Colonic mucosa (tissue), 4 donors: ENCODE measurements at places on chromosomes 4 and X. TPM values are rescaled to one million over a fixed set of nuclear protein-coding genes. Genes with fewer than 3 reads are reported as not detected.

GRCh38 chrX:53476371-53476770 is 42.2 kb upstream of the HSD17B10 start:
- H3K4me1 ChIP-seq = no peaks in the 10 kb centered on the region
- no peak for DNase-seq
- no peak overlapping the region for H3K27ac ChIP-seq
- H3K4me3 ChIP-seq = no peak overlapping the region

- no peaks in the 10 kb centered on the region for H3K4me1 ChIP-seq
- no peak overlapping the region for H3K4me3 ChIP-seq
- H3K27me3 ChIP-seq = no peaks in the 10 kb centered on the region
- no peak for DNase-seq
- H3K36me3 ChIP-seq = no peaks in the 10 kb centered on the region
Observed at GRCh38 chrX:136212557-136213111, 38.6 kb downstream of the MAP7D3 start.

DNA sequence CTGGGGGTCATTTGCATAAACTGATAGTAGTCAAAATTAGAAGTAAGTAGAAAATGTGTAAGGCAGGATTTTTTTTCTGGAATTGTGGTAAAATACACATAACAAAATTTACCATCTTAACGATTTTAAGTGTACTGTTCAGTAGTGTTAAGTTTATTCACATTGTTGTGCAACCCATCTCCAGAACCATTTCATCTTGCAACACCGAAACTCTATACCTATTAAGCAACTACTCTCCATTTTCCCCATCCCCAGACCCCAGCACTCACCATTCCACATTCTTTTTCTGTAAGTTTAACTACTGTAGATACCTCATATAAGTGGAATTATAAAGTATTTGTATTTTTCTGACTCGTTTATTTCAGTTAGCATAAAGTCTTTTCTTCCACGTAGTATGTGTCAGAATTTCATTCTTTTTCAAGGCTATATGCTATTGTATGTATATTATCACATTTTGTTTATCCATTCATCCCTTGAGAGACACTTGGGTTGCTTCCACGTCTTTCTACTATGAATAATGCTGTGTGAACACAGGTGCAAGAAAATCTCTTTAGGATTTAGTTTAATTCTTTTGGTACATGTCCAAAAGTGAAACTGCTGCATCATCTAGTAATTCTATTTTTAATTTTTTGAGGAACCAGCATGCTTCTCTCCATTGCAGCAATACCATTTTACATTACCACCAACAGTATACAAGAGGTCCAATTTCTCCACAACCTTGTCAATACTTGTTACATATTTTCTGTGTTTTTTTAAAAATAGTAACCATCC is 39.1 kb upstream of the NSUN7 start:
- H3K4me3 ChIP-seq = no peak overlapping the region
- no peaks in the 10 kb centered on the region for H3K27me3 ChIP-seq
- no peaks in the 10 kb centered on the region for H3K36me3 ChIP-seq
- DNase-seq = no peak
- H3K4me1 ChIP-seq = no peaks in the 10 kb centered on the region
- no peak overlapping the region for H3K27ac ChIP-seq

NDP gene
- total RNA-seq = not detected

- H3K27me3 ChIP-seq = no peaks in the 10 kb centered on the region
- no peak for DNase-seq
- H3K27ac ChIP-seq = no peak overlapping the region
- H3K4me1 ChIP-seq = no peaks in the 10 kb centered on the region
- no peak overlapping the region for H3K4me3 ChIP-seq
Observed at GRCh38 chrX:150889131-150889530, 9.3 kb downstream of the CD99L2 start.

ZNF157 gene
- not detected for total RNA-seq

SRPK3 gene
- total RNA-seq = 0.64 TPM

- H3K27me3 ChIP-seq = no peaks in the 10 kb centered on the region
- H3K27ac ChIP-seq = no peak overlapping the region
- DNase-seq = no peak
Observed at GRCh38 chr4:153741541-153741940, 18.3 kb downstream of the RNF175 start.

PDGFRA gene
- 32.5 TPM for total RNA-seq

CTAG1A gene
- total RNA-seq = not detected

DNA sequence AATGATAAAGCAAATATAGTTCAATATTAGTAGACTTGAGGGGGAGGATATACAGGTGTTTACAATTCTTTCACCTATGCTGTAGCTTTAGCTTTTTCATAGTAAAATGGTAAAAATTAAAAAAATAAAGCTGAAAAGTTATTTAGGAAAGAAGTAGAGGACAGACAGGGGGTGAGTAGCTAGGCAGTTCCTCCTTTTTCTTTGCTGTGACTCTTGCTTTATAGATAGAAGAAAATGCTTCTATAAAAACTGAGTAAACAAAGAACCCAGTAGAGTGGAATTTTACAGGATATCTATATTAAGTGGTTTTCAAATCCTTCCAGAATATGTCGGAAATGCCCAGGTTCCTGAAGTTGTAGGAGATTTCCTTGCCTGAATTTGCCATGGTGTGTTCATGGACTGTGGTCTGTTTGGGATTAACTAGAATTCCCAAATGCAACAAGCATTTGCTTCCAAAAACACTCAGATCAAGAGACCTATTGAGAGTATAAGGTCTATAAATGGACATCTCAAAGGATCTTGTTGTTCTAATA is 74.9 kb downstream of the KDR start:
- H3K36me3 ChIP-seq = no peaks in the 10 kb centered on the region
- no peak overlapping the region for H3K4me3 ChIP-seq
- no peaks in the 10 kb centered on the region for H3K4me1 ChIP-seq

PHOX2B gene
- not detected for total RNA-seq

- peaks cover 10% of the 10 kb centered on the region for H3K4me1 ChIP-seq
- no peaks in the 10 kb centered on the region for H3K27me3 ChIP-seq
Observed at GRCh38 chrX:53287493-53288138, 6.2 kb upstream of the IQSEC2 start.

- H3K4me3 ChIP-seq = no peak overlapping the region
- peaks cover 5% of the 10 kb centered on the region for H3K4me1 ChIP-seq
Observed at GRCh38 chrX:1387141-1387776, 4.7 kb downstream of the SLC25A6 start.

CCSER1 gene
- 11.2 TPM for total RNA-seq

- H3K36me3 ChIP-seq = no peaks in the 10 kb centered on the region
- no peak overlapping the region for H3K27ac ChIP-seq
- H3K27me3 ChIP-seq = no peaks in the 10 kb centered on the region
- no peaks in the 10 kb centered on the region for H3K4me1 ChIP-seq
- no peak overlapping the region for H3K4me3 ChIP-seq
Observed at GRCh38 chr4:94550352-94550751, 98.6 kb downstream of the PDLIM5 start.

- no peak for DNase-seq
- no peaks in the 10 kb centered on the region for H3K36me3 ChIP-seq
- no peak overlapping the region for H3K4me3 ChIP-seq
- no peaks in the 10 kb centered on the region for H3K4me1 ChIP-seq
- H3K27ac ChIP-seq = no peak overlapping the region
Observed at GRCh38 chrX:150329282-150329681, 33.8 kb upstream of the MAMLD1 start.

- no peaks in the 10 kb centered on the region for H3K36me3 ChIP-seq
- no peak overlapping the region for H3K4me3 ChIP-seq
- no peaks in the 10 kb centered on the region for H3K27me3 ChIP-seq
- no peak overlapping the region for H3K27ac ChIP-seq
Observed at GRCh38 chr4:150049682-150050081, 28.6 kb upstream of the DCLK2 start.

DNA sequence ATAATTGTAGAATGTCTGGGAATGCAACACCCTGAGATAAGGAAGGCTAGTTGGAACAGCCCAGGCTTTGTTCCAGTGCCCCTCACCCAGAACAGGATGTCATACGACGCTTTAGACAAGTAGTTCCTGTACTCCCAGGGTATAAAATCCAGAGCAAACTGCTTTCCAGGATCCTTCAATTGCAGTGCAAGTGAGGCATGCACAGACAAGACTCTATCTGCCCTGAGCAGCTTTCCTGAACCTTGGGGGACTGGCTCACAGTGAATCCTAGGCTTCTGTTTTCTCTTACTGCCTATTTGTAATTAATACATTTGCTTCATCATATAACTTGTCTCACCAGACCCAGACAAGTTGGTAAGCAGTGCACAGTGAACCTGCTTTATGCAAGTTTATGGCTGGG is 48.4 kb upstream of the IL9R start:
- no peaks in the 10 kb centered on the region for H3K36me3 ChIP-seq
- H3K27ac ChIP-seq = no peak overlapping the region
- no peak overlapping the region for H3K4me3 ChIP-seq
- H3K4me1 ChIP-seq = no peaks in the 10 kb centered on the region

- H3K36me3 ChIP-seq = no peaks in the 10 kb centered on the region
- H3K27me3 ChIP-seq = no peaks in the 10 kb centered on the region
- no peak for DNase-seq
- H3K27ac ChIP-seq = no peak overlapping the region
- no peaks in the 10 kb centered on the region for H3K4me1 ChIP-seq
Observed at GRCh38 chrX:120301960-120302359, 9.3 kb downstream of the TMEM255A start.

HSFX2 gene
- total RNA-seq = not detected

DKK2 gene
- not detected for total RNA-seq

- no peak overlapping the region for H3K27ac ChIP-seq
- no peaks in the 10 kb centered on the region for H3K4me1 ChIP-seq
- H3K27me3 ChIP-seq = no peaks in the 10 kb centered on the region
- H3K36me3 ChIP-seq = no peaks in the 10 kb centered on the region
- no peak overlapping the region for H3K4me3 ChIP-seq
Observed at GRCh38 chr4:24117975-24118374, 228.1 kb upstream of the PPARGC1A start.

- no peaks in the 10 kb centered on the region for H3K4me1 ChIP-seq
- no peaks in the 10 kb centered on the region for H3K36me3 ChIP-seq
- H3K4me3 ChIP-seq = no peak overlapping the region
Observed at GRCh38 chrX:136170139-136170800, 22.9 kb downstream of the FHL1 start.

DNA sequence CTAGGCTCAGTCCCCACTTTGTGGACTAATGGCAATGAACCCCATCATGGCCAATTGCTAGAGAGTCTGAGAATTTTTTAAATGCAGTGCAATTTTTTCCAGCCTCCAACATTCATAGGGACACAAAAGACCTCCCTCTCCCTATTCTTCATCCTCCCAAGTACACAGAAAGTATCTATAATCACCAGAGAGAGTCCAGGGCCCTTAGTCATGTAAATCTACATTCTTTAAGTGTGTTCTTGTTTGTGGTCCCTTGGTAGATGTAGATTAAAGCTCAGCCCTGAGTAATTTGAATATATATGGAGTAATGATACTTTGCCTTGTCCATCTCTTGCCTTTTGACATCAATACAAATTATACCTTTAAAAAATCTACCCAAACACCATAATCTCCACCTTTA is 51.3 kb upstream of the ATXN3L start:
- no peak overlapping the region for H3K27ac ChIP-seq
- no peaks in the 10 kb centered on the region for H3K27me3 ChIP-seq
- no peaks in the 10 kb centered on the region for H3K4me1 ChIP-seq
- no peak for DNase-seq
- H3K36me3 ChIP-seq = no peaks in the 10 kb centered on the region
- no peak overlapping the region for H3K4me3 ChIP-seq

DNA sequence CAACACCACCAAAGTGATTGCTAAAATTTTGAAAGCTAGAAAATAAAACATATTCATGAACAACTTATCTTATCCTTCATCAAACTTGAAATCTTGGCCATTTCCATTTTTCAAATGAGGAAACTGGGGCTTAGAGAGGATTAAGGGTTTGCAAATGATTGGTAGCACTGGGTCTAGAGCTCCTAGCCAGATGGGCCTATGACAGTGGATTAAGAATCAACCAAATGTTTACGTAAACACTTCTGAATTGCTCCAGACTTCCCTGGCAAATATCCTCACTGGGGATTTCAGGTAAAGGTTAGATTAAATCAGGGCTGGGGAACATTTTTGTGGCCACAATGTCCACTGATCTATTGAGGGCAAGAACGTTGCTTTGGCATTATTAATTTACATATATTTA is 241.2 kb downstream of the ANK2 start:
- H3K27me3 ChIP-seq = no peaks in the 10 kb centered on the region
- no peaks in the 10 kb centered on the region for H3K36me3 ChIP-seq
- DNase-seq = no peak
- no peaks in the 10 kb centered on the region for H3K4me1 ChIP-seq
- no peak overlapping the region for H3K27ac ChIP-seq

TMPRSS11F gene
- total RNA-seq = not detected

GRCh38 chr4:177005674-177006230 is 213.0 kb upstream of the VEGFC start:
- H3K36me3 ChIP-seq = no peaks in the 10 kb centered on the region
- no peak overlapping the region for H3K4me3 ChIP-seq
- no peaks in the 10 kb centered on the region for H3K27me3 ChIP-seq
- H3K4me1 ChIP-seq = no peaks in the 10 kb centered on the region
- no peak for DNase-seq

GRCh38 chr4:38164346-38164745 is 204.1 kb downstream of the PTTG2 start:
- H3K4me1 ChIP-seq = peaks cover 9% of the 10 kb centered on the region
- H3K4me3 ChIP-seq = no peak overlapping the region

DNA sequence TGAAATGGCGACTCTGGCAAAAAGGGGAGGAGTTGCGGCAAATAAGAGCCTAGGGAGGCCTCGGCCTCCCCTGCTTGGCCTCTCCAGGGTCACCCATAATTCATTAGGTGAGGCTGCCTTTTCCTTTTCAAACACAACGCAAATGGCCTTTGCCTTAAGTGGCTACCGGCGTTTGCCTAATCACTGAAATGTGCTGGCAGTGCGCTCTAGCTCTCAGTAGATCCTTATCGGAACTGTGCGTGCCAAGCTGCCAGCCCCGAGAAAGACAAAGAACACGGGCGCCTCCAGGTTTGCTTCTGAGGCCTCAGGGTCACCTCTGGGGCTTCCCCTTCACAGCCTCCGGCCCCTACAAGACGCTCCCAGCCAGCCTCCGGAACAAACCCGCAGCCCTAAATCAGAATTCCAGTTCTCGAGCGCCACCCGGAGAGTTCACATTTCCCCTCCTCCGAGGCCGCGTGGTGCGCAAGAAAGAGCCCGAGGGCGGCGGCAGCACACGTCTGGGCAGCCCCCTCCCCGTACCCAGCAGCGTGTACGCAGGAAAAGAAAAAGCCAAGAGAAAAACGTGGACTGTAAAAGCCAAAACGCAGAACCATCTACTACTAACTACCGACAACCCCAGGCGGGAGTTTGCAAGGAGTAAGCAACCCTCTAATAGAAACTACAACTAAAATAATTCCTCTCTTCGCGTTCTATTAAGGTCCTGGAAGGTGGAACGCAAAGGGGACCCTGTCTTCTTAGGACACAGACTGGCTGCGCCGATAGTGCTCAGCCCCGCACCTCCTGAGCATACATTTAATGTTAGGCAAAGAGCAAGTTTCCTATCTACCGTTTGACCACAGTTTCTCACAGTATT is 76.5 kb upstream of the BCOR start:
- peak overlapping the region; percentile 93 for H3K27ac ChIP-seq
- H3K36me3 ChIP-seq = no peaks in the 10 kb centered on the region
- no peaks in the 10 kb centered on the region for H3K4me1 ChIP-seq
- peak overlapping the region; percentile 36 for H3K4me3 ChIP-seq
